ENCODE measurements at places on chromosomes 2 and 18.

DNA sequence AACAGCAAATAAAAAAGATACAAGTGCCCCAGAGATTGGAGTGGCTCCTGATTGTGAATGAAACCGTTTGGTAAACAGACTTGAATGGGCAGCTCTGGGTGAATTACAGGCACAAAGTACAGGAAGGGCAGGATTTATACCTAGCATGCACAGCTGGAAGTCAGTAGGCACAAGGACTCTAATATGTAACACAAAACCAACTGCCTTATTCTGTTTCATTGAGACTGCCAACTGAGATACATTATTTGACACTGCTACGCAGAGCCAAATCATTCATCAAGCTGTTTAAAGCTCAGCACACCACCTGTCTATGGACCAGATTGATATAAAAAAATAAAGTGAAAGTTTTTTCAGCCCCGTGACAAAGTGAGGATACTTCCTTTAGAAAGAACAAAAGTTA is 541.2 kb downstream of the NUP35 start:
- no peaks in the 10 kb centered on the region for H3K27me3 ChIP-seq
- H3K4me1 ChIP-seq: no peaks in the 10 kb centered on the region
- no peaks in the 10 kb centered on the region for H3K36me3 ChIP-seq

DNA sequence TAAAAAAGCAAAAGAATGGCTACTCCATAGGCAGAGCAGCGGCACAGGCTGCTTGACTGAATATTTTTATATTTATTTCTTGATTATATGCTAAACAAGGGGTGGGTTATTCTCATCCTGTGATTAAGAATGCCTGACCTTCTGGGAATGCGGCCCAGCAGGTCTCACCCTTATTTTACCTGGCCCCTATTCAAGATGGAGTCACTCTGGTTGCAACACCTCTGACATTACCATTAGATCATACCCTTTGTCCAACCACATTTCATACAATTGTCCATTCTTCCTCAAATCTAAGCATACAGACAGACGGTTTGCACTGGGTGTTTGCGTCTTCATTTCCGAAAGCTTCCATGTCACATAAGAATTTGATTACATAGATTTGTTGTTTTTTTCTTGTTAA is 168.2 kb downstream of the GALNT1 start:
- H3K4me1 ChIP-seq: no peaks in the 10 kb centered on the region
- DNase-seq: no peak
- no peaks in the 10 kb centered on the region for H3K27me3 ChIP-seq
- no peak overlapping the region for H3K4me3 ChIP-seq

DNA sequence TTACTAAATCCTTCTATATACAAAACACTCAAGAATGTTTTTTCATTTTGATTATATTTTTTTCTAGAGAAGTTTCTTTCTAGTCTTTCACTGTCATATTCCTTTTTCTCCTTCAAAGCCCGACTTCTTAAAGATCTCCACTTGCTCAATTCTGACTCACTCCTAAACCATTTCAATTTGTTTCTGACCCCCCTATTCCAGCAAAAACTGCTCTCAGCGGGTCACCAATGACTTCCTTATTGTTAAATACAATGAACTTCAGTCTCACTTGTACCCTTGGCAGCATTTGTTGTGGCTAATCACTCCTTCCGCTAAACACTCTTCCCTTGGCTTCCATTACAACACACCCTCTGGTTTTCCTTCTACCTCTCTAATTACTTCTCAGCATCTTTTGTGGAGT is 111.1 kb upstream of the RBBP8 start:
- H3K4me1 ChIP-seq: 0 out of 2 replicates have a peak, but pooled peaks cover 3% of the 10 kb centered on the region
- H3K4me3 ChIP-seq: no peak overlapping the region
- H3K27ac ChIP-seq: no peak overlapping the region
- no peaks in the 10 kb centered on the region for H3K27me3 ChIP-seq
- no peaks in the 10 kb centered on the region for H3K36me3 ChIP-seq

- H3K27ac ChIP-seq: no peak overlapping the region
- no peak overlapping the region for H3K4me3 ChIP-seq
- no peak for DNase-seq
- H3K27me3 ChIP-seq: no peaks in the 10 kb centered on the region
Measured at GRCh38 chr18:62018034-62018758, 125.4 kb upstream of the RNF152 start.

DNA sequence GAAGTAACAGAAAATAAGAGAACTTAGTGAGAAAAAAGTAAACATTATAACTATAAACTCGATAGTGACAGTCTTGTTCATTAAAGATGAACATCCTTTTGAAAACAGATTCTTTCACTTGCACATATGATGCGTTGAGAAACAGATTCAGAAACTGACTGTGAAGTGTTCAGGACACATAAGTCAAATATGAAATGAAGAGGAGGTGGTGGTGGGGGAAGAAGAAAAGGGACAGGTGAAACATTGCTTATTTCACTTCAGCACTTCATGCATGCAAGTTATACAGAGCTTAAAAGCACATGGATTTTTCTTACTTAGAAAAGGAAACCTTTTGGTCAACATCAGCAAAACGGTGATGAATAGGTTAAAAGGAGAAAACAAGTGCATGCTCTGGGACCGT is 42.5 kb downstream of the STAT4 start:
- no peaks in the 10 kb centered on the region for H3K36me3 ChIP-seq
- no peaks in the 10 kb centered on the region for H3K27me3 ChIP-seq
- no peak for DNase-seq
- no peak overlapping the region for H3K4me3 ChIP-seq

DNA sequence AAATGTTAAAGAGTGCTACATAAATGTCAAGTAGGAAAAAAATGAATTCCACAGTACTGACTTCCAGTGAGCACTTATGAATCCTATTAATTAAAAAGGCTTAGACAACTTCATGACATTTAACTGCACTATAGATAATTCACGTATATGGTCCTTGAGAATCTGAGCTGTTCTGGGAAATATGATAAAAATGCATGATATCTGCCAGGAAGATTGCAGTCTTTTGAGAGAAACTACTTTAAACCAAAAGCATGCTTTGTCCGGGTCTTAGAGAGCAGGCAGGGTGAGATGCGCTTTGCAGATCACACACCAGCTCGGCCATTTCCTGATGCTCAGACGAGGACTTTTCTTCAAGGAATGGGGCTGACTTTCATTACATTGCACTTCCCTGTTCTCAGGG is 42.6 kb downstream of the CMPK2 start:
- DNase-seq: no peak
- H3K27me3 ChIP-seq: no peaks in the 10 kb centered on the region
- no peak overlapping the region for H3K4me3 ChIP-seq
- H3K4me1 ChIP-seq: no peaks in the 10 kb centered on the region
- no peaks in the 10 kb centered on the region for H3K36me3 ChIP-seq

DNA sequence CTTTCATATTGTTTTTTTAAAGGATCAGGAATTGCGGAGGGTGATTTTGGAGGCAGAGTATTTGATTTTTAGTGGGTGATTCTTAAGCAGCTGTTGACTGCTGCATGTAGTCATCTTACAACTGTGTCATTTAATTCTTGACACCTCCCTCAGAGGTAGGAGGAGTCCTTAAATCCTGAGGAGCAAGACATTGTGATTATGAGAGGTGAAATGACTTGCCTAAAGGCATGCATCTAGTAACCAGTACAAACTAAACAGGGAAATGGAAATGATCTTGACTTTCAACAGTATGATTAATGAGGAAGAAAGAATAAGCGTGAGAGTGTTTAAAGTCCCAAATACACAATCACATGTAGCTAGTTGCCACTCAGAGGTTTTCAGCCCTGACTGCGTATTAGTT is 440.7 kb downstream of the THSD7B start:
- no peaks in the 10 kb centered on the region for H3K4me1 ChIP-seq
- no peaks in the 10 kb centered on the region for H3K27me3 ChIP-seq

GRCh38 chr2:18740474-18740881 is 151.1 kb upstream of the NT5C1B start:
- no peak for DNase-seq
- H3K4me1 ChIP-seq: no peaks in the 10 kb centered on the region
- no peak overlapping the region for H3K4me3 ChIP-seq
- H3K27ac ChIP-seq: no peak overlapping the region
- no peaks in the 10 kb centered on the region for H3K36me3 ChIP-seq
- no peaks in the 10 kb centered on the region for H3K27me3 ChIP-seq

- no peaks in the 10 kb centered on the region for H3K27me3 ChIP-seq
- H3K36me3 ChIP-seq: no peaks in the 10 kb centered on the region
- peak overlapping the region; percentile 1 for H3K27ac ChIP-seq
- H3K4me3 ChIP-seq: no peak overlapping the region
Measured at GRCh38 chr2:28274911-28275685, 117.6 kb upstream of the FOSL2 start.

DNA sequence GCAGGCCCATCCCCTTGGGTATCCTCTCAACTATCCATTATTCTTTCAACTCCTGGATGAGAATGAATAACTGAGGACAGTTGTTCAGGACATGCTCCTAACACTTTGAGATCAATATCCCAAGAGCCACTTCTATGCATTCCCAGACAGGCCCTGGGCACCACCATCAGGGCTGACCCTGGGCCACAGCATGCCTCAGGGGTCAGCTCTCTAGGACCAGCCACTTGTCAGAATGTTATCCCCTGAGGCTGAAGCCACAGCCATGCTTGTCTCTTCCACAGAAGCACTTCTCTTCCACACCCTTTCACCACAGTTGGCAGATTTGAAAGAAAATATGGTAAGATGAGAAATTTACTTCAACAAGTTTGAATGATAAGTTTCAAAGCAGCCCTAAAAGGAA is 28.7 kb downstream of the SLC14A1 start:
- no peaks in the 10 kb centered on the region for H3K27me3 ChIP-seq
- H3K4me3 ChIP-seq: no peak overlapping the region
- DNase-seq: no peak
- H3K4me1 ChIP-seq: peaks cover 14% of the 10 kb centered on the region

DNA sequence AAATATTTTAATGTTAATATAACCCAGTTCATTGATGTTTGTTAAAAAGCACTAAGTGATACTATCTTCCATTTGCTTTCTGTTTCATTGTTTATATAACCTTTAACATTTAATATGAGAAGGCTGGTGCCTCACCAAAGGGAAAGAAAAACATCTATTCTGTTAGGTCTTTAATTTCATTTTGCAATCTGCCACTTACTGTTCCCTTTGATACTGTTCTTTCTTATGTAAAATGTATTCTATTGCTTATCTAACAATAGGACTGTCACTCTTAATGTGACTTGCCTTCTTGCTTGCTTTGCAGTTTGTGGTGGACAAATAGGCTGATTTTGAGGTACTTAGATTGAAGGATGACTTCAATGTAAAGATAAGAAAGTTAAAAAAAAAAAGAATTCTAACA is 1666.1 kb upstream of the DDX18 start:
- no peaks in the 10 kb centered on the region for H3K27me3 ChIP-seq
- H3K4me1 ChIP-seq: no peaks in the 10 kb centered on the region
- H3K4me3 ChIP-seq: no peak overlapping the region
- no peak for DNase-seq
- no peaks in the 10 kb centered on the region for H3K36me3 ChIP-seq

- no peaks in the 10 kb centered on the region for H3K27me3 ChIP-seq
- H3K36me3 ChIP-seq: no peaks in the 10 kb centered on the region
- H3K4me1 ChIP-seq: no peaks in the 10 kb centered on the region
- H3K27ac ChIP-seq: no peak overlapping the region
- no peak for DNase-seq
Measured at GRCh38 chr2:237132799-237133198, 47.1 kb downstream of the COPS8 start.

DNA sequence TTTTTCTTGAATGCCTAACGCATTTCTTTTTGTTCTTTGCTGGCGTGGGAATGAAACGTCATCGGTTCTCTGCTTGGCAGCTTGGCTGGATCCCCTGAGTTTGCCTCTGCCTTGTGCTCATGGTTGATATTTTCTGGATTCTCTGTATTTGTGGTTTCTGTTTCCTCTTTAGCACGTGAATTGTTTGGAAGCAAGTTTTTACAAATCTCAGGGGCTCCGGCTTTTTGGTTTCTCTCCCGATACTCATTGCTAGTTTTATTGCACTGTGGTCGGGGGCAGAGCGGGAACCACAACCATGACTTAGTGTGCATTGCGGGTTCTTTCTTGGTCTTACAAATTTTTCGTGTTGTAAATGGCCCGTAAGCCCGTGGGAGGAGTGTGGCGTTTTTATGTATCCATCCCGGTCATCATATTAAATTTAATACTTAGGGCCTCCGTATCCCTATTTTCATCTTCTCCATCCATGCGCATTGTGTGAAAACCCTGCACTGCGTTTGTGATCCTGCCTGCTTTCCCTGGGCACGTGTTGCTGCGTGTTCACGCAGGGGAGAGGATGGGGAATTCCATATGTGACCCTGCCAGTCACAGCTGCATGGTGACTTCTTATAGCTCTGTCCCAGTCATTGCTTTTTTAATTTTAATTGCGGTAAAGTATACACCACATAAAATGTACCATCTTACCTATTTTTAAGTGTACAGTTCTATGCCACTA is 9.4 kb downstream of the RAMP1 start:
- H3K4me1 ChIP-seq: peaks cover 5% of the 10 kb centered on the region
- DNase-seq: no peak
- no peaks in the 10 kb centered on the region for H3K36me3 ChIP-seq
- no peaks in the 10 kb centered on the region for H3K27me3 ChIP-seq

DNA sequence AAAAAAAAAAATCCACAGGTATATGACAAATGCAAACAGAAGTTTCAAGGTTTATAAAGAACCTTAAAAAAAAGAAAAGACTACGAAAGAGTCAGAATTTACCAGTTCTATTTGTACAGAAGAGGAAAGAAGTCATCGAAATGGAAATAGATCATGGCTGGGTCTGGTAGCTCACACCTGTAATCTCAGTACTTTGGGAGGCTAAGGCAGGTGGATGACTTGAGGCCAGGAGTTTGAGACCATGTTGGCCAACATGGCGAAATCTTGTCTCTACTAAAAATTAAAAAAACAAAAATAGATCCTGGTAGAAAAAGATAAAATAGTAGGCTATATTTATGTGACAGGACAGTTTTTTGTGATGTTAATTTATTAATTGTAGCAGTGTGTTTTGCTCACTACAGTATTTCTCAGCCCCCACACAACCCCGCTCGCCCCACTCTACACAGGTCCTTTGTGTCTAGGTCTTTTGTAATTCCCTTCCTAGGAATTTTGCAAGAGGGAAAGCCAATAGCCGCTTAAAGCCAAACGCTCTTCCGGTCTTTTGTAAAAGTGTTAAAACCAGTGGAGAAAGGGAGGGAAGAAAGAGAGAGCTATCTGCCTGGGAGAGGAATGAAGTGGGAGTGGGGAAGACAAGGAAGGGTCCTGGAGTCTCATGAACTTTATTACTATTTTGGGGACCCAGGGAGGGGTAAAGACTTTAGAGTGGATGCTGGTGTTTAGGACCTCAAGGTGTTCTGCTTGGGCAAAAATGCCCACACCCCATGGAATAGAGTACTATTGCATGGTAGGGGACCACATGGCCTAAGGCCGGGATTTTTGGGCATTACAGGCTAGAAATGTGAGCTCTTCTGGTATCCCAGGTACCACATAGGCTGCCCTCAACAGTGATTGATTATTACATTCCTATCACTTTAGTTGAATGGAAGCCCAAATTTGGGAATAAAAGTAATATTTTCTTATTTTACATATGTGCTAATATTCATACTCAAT is 59.4 kb upstream of the XPO1 start:
- no peak overlapping the region for H3K4me3 ChIP-seq
- no peak overlapping the region for H3K27ac ChIP-seq
- no peaks in the 10 kb centered on the region for H3K27me3 ChIP-seq
- H3K4me1 ChIP-seq: no peaks in the 10 kb centered on the region
- H3K36me3 ChIP-seq: no peaks in the 10 kb centered on the region
- DNase-seq: no peak
